ENCODE measurements at places on chromosomes 6 and 20. TPM values are rescaled to one million over a fixed set of nuclear protein-coding genes. Genes with fewer than 3 reads are reported as not detected.

GRCh38 chr6:153044295-153044694 lies 41.8 kb upstream of the MTRF1L start:
- no peak overlapping the region for H3K27ac ChIP-seq
- H3K4me3 ChIP-seq: no peak overlapping the region
- H3K4me1 ChIP-seq: no peaks in the 10 kb centered on the region
- H3K36me3 ChIP-seq: no peaks in the 10 kb centered on the region
- DNase-seq: no peak
- H3K27me3 ChIP-seq: peaks cover 2% of the 10 kb centered on the region

Gene BANF2
- total RNA-seq: not detected

DNA sequence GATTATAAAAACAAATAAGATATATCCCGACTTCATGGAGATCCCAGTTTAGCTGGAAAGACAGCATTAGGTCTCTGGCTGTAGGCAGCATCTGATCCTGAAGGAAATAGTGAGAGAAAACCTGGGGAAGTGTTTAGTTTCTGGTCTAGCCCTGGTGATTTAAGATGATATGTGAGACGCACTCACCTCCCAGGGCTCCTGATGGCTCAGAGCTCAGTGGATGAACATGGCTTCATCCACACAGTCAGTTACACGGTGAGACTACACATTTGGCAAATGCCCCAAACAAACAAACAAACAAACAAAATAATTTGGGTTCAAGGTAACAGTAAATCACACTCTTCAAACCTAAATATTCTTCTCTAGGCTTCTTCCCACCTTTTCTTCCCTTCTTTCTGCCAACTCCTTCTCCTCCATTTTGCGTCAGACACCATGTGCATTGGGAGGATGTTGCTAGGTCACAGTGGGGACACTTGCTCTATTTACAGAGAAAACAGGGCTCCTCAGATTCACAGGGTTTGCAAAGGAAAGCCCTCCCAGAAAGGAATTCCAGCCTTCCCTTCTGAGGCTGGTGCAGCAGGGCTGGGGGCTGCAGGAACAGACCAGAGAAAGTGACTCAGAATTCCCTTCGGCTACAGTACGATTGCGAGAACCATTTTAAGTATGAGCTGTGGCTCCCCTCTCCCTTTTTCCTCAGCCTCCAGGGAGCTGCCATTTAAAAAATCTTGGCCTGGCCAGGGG lies 59.6 kb upstream of the SALL4 start:
- H3K36me3 ChIP-seq: no peaks in the 10 kb centered on the region
- DNase-seq: no peak
- no peak overlapping the region for H3K4me3 ChIP-seq
- no peaks in the 10 kb centered on the region for H3K27me3 ChIP-seq
- no peak overlapping the region for H3K27ac ChIP-seq
- no peaks in the 10 kb centered on the region for H3K4me1 ChIP-seq

- H3K4me1 ChIP-seq: peaks cover 70% of the 10 kb centered on the region
- peak overlapping the region; percentile 90 for H3K27ac ChIP-seq
- no peak for DNase-seq
Observed at GRCh38 chr6:127969701-127970100, 68.8 kb upstream of the THEMIS start.

Gene AIF1
- 177 TPM for total RNA-seq

Gene SH3BGRL2
- total RNA-seq: 0.13 TPM

DNA sequence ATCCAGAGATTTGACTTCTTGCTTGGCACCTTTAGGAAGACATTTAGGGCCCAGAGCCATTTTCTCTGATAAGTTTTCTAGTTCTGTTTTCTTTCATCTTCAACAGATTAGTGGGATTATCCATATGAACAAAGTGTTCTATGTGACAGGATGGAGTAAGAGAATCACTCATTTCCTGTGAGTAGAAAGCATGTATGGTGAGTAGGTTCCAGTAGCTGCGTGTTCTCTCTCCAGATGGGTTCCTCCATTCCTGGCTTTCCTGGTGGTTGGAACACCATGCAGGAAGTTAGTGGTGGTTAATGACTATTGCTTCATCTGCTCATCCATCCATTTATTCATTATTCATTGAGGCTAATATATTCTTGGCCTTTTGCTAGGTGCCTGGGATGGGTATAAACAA lies 54.0 kb downstream of the EFCAB8 start:
- H3K4me3 ChIP-seq: no peak overlapping the region
- no peaks in the 10 kb centered on the region for H3K27me3 ChIP-seq
- H3K36me3 ChIP-seq: peaks cover 4% of the 10 kb centered on the region
- no peak for DNase-seq

Gene GLP1R
- not detected for total RNA-seq

- no peak overlapping the region for H3K4me3 ChIP-seq
- H3K36me3 ChIP-seq: no peaks in the 10 kb centered on the region
- no peak for DNase-seq
- no peaks in the 10 kb centered on the region for H3K4me1 ChIP-seq
Observed at GRCh38 chr20:23586735-23587525, 18.6 kb upstream of the CST9L start.

Gene GMEB2
- total RNA-seq: 16.2 TPM
